ENCODE measurements at places on chromosomes 11 and 22. TPM values are rescaled to one million over a fixed set of nuclear protein-coding genes. Genes with fewer than 3 reads are reported as not detected.

The LDHAL6A gene
- not detected for total RNA-seq

GRCh38 chr11:95931916-95932315 is 8.0 kb upstream of the MTMR2 start:
- no peak overlapping the region for H3K27ac ChIP-seq
- no peaks in the 10 kb centered on the region for H3K27me3 ChIP-seq
- no peaks in the 10 kb centered on the region for H3K4me1 ChIP-seq
- no peak for DNase-seq

- no peak for DNase-seq
- peaks cover 3% of the 10 kb centered on the region for H3K4me1 ChIP-seq
- H3K27ac ChIP-seq, result no peak overlapping the region
- H3K4me3 ChIP-seq, result no peak overlapping the region
- no peaks in the 10 kb centered on the region for H3K27me3 ChIP-seq
Measured at GRCh38 chr11:100860318-100861155, 173.4 kb downstream of the ARHGAP42 start.

GRCh38 chr11:46198245-46199240 is 77.3 kb upstream of the PHF21A start:
- H3K36me3 ChIP-seq, result no peaks in the 10 kb centered on the region
- H3K4me3 ChIP-seq, result no peak overlapping the region
- no peaks in the 10 kb centered on the region for H3K4me1 ChIP-seq
- no peak for DNase-seq
- no peaks in the 10 kb centered on the region for H3K27me3 ChIP-seq
- H3K27ac ChIP-seq, result no peak overlapping the region

DNA sequence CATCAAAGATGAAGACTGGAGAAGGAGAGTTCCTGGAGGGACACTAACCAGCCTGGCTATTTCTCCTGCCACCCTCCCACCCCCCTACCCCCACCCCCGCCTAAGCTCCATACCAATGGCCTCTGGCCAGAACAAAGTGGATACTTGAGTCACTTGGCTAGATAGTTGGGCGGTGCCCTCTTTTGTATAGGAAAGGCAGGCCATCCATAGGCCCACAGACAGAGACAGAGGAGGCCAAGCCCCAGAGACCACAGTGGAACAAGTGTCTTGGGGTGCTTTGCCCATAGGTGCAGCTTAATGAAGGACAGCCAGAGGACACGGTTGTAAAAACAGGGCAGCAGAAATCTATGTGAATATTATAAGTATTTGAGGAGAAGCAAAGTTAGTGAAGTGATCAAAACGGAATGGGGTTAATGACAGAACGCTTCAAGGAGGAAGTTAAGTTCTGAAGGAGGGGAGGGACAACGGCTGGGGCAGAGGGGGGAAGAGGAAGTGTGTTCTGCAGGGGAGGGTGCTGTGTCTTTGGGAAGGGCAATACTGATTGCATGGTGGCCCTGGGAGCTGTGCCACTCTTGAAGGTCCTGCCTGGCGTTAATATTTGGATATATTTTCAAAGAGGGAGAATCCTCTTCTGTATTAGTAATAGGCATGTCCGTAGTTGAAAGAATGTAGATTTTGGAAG is 32.7 kb downstream of the FLI1 start:
- H3K4me3 ChIP-seq, result no peak overlapping the region
- peak; percentile 66 for DNase-seq
- H3K4me1 ChIP-seq, result no peaks in the 10 kb centered on the region
- peak overlapping the region; percentile 28 for H3K27ac ChIP-seq
- H3K27me3 ChIP-seq, result no peaks in the 10 kb centered on the region

DNA sequence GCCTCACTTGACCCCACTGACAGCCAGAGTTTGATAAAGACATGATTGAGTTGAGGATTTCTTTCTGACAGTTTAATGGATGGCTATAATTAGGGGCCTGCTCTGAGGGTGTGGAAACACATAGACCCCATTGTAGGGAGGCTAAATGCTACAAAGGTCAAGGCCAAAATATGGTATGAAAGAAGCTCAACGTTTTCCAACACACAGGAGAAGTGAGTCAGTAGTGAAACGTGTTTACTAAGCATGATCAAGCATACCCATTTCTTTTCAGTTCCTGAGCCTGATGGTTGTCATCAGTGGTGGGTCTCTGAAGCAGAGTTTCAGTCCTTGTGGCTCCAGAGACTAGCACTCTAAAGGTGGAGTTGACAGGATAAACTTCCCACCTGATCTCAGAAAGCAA is 69.7 kb downstream of the SNX19 start:
- no peaks in the 10 kb centered on the region for H3K27me3 ChIP-seq
- DNase-seq, result no peak
- H3K4me3 ChIP-seq, result no peak overlapping the region
- no peaks in the 10 kb centered on the region for H3K4me1 ChIP-seq

DNA sequence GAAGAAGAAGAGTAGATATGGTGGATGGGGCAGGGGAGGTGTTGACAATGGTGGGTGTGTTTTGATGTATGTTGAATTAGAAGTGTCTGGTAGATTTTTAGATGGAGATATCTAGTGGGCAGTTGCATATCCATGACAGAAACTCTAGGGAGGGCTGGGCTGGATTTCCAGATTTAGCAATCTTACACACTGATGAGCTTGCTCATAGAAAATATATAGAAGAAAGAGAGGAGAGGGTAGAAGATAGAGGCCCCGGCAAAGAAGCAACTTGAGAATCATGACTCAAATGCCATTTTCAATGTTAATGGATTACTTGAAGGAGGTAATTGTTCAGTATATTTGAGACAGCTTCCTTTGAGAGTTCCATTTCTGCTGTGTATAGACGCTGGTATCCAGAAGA is 8.2 kb downstream of the REXO2 start:
- H3K36me3 ChIP-seq, result peaks cover 12% of the 10 kb centered on the region
- peaks cover 6% of the 10 kb centered on the region for H3K4me1 ChIP-seq
- no peak overlapping the region for H3K27ac ChIP-seq
- no peaks in the 10 kb centered on the region for H3K27me3 ChIP-seq
- H3K4me3 ChIP-seq, result no peak overlapping the region
- no peak for DNase-seq

The PRG2 gene
- total RNA-seq, result not detected

GRCh38 chr11:85902353-85902752 is 47.2 kb downstream of the CCDC83 start:
- no peak overlapping the region for H3K4me3 ChIP-seq
- no peaks in the 10 kb centered on the region for H3K36me3 ChIP-seq
- no peaks in the 10 kb centered on the region for H3K4me1 ChIP-seq
- no peak overlapping the region for H3K27ac ChIP-seq
- no peaks in the 10 kb centered on the region for H3K27me3 ChIP-seq
- DNase-seq, result no peak

DNA sequence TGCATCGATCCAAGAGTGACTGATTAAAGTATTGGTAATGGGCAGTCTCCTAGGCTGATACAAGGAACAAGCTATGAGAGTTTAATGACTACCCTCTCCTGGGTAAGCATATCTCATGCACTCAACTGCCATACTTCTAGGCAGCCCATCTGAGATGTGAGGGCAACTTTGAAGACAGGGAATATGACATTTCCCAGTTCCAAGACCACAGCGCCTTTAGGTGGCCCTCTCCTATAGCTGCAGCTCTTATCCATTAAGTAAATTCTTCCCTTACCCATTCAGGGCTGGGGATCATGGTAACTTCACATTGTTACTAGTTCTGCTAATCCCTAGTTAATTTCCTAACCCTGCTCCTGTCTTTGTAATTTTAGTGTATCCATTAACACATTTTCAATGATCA is 157.3 kb upstream of the CTSC start:
- no peaks in the 10 kb centered on the region for H3K27me3 ChIP-seq
- H3K27ac ChIP-seq, result no peak overlapping the region
- no peak overlapping the region for H3K4me3 ChIP-seq
- no peak for DNase-seq
- H3K4me1 ChIP-seq, result no peaks in the 10 kb centered on the region

- H3K27ac ChIP-seq, result no peak overlapping the region
- H3K27me3 ChIP-seq, result no peaks in the 10 kb centered on the region
- no peaks in the 10 kb centered on the region for H3K36me3 ChIP-seq
- peak; percentile 75 for DNase-seq
Measured at GRCh38 chr22:19825904-19826618, 28.6 kb downstream of the GNB1L start.

The ZNF280B gene
- 0.10 TPM for total RNA-seq

GRCh38 chr22:17965538-17966402 is 58.6 kb downstream of the MICAL3 start:
- DNase-seq, result no peak
- H3K4me1 ChIP-seq, result no peaks in the 10 kb centered on the region
- H3K4me3 ChIP-seq, result no peak overlapping the region
- no peaks in the 10 kb centered on the region for H3K36me3 ChIP-seq
- no peaks in the 10 kb centered on the region for H3K27me3 ChIP-seq

- no peak overlapping the region for H3K27ac ChIP-seq
- no peak for DNase-seq
- peaks cover 10% of the 10 kb centered on the region for H3K4me1 ChIP-seq
- no peaks in the 10 kb centered on the region for H3K27me3 ChIP-seq
- peaks cover 3% of the 10 kb centered on the region for H3K36me3 ChIP-seq
Measured at GRCh38 chr22:25487508-25487907, 77.0 kb upstream of the GRK3 start.

DNA sequence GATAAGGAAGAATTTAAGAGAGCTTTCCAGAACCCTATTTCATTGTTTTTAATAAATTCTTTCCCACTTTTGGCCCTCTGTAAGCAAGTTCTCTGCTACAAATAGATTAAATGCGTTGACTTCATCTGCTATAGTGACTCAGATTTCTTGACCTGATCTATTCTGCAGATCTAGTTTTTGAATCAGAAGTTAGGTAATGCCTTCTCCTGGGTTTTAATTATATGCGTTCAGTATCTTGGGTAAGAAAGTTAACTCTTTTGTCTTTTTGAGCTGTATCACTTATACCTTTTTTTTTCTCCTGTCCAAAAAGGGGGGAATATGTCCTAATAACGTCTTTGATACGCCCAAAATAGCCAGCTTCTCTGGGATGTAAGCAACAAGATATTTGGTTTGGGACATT is 2.4 kb upstream of the HEPHL1 start:
- H3K36me3 ChIP-seq, result no peaks in the 10 kb centered on the region
- no peaks in the 10 kb centered on the region for H3K27me3 ChIP-seq
- no peak overlapping the region for H3K27ac ChIP-seq
- H3K4me1 ChIP-seq, result no peaks in the 10 kb centered on the region
- DNase-seq, result no peak

GRCh38 chr11:79366218-79366617 is 74.6 kb downstream of the TENM4 start:
- DNase-seq, result no peak
- H3K4me1 ChIP-seq, result no peaks in the 10 kb centered on the region
- H3K36me3 ChIP-seq, result no peaks in the 10 kb centered on the region
- H3K27ac ChIP-seq, result no peak overlapping the region

DNA sequence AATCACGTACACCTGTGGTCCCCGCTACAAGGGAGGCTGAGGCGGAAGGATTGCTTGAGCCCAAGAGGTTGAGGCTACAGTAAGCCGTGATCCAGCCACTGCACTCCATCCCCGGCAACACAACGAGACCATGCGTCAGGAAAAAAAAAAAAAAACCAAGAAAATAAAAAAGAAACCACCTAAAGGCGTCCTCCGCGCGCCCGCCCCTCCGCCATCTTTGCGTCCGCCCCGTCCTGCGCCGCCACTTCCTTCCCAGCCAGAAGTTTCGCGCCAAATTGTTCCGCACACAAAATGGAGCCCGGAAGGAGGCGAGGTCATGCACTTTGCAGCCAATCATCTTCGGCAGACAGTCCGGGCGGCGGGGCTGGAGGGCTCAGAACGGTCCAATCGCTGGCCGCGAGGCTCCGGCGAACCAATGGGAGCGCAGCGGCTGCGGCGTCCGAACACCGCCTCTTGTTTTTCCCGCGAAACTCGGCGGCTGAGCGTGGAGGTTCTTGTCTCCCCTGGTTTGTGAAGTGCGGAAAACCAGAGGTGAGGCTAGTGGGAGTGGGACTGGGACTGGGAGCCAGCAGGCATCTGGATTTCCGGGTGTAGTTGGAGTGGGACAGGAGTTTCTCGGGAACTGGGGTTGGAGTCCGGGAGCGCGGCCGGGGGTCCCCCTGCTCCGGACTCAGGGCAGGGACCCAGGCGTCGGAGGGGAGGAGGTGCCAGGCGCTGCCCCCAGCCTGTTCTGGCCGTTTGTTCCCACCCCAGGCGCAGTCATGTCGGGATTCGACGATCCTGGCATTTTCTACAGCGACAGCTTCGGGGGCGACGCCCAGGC is at the start of gene MCM5:
Gene MCM5, plus strand, starts transcription at position 463 of the 823 bp plus-strand sequence. Its CDS starts 299 bp downstream, at position 762.
- H3K4me1 ChIP-seq, result peaks cover 27% of the 10 kb centered on the region
- DNase-seq, result peak; percentile 98
- H3K27me3 ChIP-seq, result no peaks in the 10 kb centered on the region
- H3K36me3 ChIP-seq, result no peaks in the 10 kb centered on the region

DNA sequence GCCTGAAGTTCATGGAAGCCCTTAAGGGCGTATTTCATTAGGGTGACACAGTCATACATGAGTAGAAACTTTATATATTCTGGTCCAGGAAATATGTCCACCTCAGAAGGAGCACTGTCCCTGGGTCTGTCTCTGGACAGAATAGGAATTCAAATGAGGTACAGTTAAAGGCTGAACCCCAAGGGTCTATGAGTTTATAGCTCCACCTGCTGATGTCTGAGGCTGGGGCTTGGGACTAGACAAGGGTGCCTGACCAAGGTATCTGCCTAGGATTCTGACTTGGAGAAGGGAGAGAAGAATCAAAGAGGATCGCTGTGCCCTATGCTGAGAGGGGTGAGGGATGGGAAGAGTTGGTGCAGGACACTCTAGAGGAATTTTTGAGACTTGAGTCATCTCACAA is 14.9 kb downstream of the HEPHL1 start:
- no peaks in the 10 kb centered on the region for H3K27me3 ChIP-seq
- H3K27ac ChIP-seq, result no peak overlapping the region
- H3K4me3 ChIP-seq, result no peak overlapping the region
- no peaks in the 10 kb centered on the region for H3K36me3 ChIP-seq
- no peak for DNase-seq

DNA sequence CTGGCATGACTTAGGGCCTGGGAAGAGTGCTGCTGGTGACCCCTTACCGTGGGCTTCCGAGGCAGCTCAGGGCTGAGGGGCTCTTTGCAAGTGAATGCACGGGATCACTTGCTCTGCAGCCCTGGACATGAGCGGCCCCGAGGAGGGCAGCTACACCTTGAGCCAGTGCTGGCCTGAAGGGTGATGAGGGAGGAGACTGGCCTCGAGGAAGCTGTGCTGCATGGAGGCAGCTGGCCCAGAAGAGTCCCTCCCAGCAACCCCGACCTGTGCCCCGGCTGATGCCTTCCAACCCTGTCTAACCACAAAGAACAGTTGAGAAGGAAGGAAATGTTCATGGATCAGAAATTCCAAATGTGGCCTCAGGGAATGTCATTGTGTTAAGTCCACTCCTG is 45.2 kb downstream of the TBX1 start:
- no peaks in the 10 kb centered on the region for H3K4me1 ChIP-seq
- H3K4me3 ChIP-seq, result no peak overlapping the region
- peak; percentile 23 for DNase-seq
- H3K36me3 ChIP-seq, result no peaks in the 10 kb centered on the region
- H3K27ac ChIP-seq, result no peak overlapping the region

DNA sequence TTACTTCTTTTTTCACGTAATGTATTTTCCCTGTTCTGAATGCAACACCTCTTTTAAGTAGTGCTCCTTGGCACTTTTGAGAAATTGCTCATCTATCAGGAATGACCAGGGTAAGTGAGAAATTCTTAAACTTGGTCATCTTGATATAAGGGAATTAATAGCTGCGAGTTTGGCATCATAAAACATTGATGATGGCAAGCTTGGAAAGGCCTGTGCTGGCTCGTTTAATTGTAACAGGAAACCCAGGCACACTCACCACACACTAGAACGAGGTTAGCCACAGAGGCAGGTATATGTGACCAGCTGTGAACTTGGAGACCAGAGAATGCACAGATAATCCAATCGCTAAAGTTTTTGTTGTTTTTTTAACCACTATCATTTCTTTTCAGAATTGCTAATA is 24.3 kb downstream of the FAM118A start:
- no peak overlapping the region for H3K27ac ChIP-seq
- no peaks in the 10 kb centered on the region for H3K27me3 ChIP-seq
- H3K36me3 ChIP-seq, result no peaks in the 10 kb centered on the region
- DNase-seq, result no peak
